ENCODE measurements at places on chromosomes 6 and 20.
A peak's percentile ranks its signal among the peaks of the same experiment; 100 is the strongest.

DNA sequence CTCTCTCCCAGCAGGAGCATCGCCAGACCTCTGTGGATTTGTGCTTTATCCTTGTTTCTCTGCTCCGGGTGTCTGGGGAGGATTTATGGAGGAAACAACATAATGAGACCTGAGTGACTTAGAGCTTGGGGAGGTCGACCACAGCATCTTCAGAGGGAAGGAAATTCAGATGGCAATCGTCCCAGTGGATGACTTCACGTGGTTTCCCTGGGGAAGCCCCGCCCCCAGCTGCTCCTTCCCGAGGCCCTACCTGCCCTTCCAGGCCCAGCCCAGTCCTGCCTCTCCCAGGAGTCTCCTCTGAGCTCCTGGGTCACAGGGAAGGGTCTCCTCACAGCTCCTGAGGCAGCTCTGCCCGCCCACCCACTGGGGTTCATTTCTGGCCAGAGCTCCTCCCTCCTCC is 430.3 kb upstream of the SULF2 start:
- no peak overlapping the region for H3K27ac ChIP-seq
- DNase-seq, result peak; percentile 22
- no peaks in the 10 kb centered on the region for H3K4me1 ChIP-seq
- H3K27me3 ChIP-seq, result no peaks in the 10 kb centered on the region
- H3K36me3 ChIP-seq, result no peaks in the 10 kb centered on the region

- peaks cover 56% of the 10 kb centered on the region for H3K27me3 ChIP-seq
- H3K27ac ChIP-seq, result no peak overlapping the region
- peaks cover 14% of the 10 kb centered on the region for H3K4me1 ChIP-seq
- no peak for DNase-seq
Observed at GRCh38 chr20:45097485-45098102, 3.3 kb downstream of the KCNS1 start.

GRCh38 chr20:15556869-15557268 is 1016.4 kb downstream of the KIF16B start:
- no peaks in the 10 kb centered on the region for H3K4me1 ChIP-seq
- no peak overlapping the region for H3K27ac ChIP-seq
- H3K27me3 ChIP-seq, result no peaks in the 10 kb centered on the region
- no peak for DNase-seq

DNA sequence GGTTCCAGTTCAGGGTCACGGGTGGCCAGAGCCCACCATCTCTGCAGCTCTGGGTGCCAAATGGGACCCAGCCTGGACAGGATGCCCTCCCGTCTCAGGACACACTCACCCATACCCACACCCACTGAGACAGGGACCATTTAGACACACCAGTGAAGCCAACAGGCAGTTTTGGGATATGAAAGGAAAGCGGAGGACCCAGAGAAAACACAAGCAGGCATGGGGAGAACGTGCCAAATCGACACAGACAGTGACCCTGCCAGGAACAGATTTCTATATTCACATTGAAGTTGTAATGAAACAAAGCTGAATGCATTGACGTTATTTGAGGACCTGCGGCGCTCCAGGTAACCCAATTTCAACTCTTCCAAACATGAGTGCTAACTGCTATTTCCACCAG is 164.5 kb downstream of the DOK5 start:
- H3K4me1 ChIP-seq, result no peaks in the 10 kb centered on the region
- DNase-seq, result no peak
- no peaks in the 10 kb centered on the region for H3K36me3 ChIP-seq
- no peaks in the 10 kb centered on the region for H3K27me3 ChIP-seq
- H3K27ac ChIP-seq, result no peak overlapping the region

- H3K36me3 ChIP-seq, result no peaks in the 10 kb centered on the region
- no peaks in the 10 kb centered on the region for H3K4me1 ChIP-seq
- H3K4me3 ChIP-seq, result no peak overlapping the region
- peak; percentile 74 for DNase-seq
Observed at GRCh38 chr6:111642463-111643158, 36.9 kb upstream of the TRAF3IP2 start.

- H3K4me1 ChIP-seq, result no peaks in the 10 kb centered on the region
- H3K27ac ChIP-seq, result peak overlapping the region; percentile 40
- peaks cover 3% of the 10 kb centered on the region for H3K27me3 ChIP-seq
- H3K36me3 ChIP-seq, result no peaks in the 10 kb centered on the region
Observed at GRCh38 chr6:168607272-168608112, 166.5 kb downstream of the SMOC2 start.

GRCh38 chr6:108961985-108962384 is 113.8 kb downstream of the ARMC2 start:
- no peak overlapping the region for H3K27ac ChIP-seq
- H3K27me3 ChIP-seq, result no peaks in the 10 kb centered on the region
- no peak overlapping the region for H3K4me3 ChIP-seq
- DNase-seq, result no peak
- no peaks in the 10 kb centered on the region for H3K36me3 ChIP-seq

DNA sequence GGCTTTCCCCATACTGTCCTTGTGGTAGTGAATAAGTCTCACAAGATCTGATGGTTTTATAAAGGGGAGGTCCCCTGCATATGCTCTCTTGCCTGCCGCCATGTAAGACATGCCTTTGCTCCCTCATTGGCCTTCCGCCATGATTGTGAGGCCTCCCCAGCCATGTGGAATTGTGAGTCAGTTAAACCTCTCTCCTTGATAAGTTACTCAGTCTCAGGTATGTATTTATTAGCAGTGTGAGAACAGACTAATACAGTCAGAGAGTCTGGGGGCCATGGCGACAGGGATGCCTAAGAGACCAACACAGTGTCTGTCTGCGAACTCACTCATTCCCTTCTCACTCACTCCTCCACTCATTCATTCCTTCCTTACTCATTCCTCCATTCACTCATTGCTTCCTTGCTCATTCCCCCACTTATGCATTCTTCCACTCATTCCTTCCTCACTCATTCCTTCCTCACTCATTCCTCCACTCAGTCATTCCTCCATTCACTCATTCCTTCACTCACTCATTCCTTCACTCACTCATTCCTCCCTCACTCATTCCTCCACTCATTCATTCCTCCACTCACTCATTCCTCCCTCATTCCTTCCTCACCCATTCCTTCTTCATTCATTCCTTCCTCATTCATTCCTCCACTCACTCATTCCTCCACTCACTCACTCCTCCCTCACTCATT is 137.5 kb upstream of the AGPAT4 start:
- H3K4me1 ChIP-seq, result no peaks in the 10 kb centered on the region
- no peaks in the 10 kb centered on the region for H3K27me3 ChIP-seq
- H3K36me3 ChIP-seq, result no peaks in the 10 kb centered on the region
- no peak overlapping the region for H3K27ac ChIP-seq
- DNase-seq, result no peak

DNA sequence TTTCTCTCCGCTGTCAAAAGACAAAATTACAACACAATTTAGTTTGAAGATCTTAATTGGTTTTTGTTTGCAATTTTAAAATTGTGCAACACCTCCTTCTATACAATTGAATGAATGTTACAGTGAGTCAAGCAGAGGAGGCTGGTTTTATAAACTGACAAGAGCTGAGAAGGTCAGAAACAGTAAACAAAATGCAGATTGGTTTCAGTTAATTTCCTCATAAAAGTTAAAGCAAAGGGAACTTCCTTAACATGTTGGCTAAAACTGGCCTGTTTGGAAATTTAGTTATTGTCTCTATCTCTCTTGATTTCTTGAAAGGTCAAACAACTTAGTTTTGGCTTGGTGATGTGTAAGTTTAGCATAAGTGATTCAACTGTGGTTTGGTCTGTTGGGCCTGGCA is 22.2 kb downstream of the KHDC1L start:
- no peaks in the 10 kb centered on the region for H3K27me3 ChIP-seq
- H3K27ac ChIP-seq, result no peak overlapping the region
- no peak for DNase-seq
- no peak overlapping the region for H3K4me3 ChIP-seq
- no peaks in the 10 kb centered on the region for H3K4me1 ChIP-seq
- H3K36me3 ChIP-seq, result no peaks in the 10 kb centered on the region

GRCh38 chr6:73579851-73580246 is 59.0 kb upstream of the EEF1A1 start:
- peaks cover 27% of the 10 kb centered on the region for H3K4me1 ChIP-seq
- H3K27me3 ChIP-seq, result no peaks in the 10 kb centered on the region
- H3K27ac ChIP-seq, result peak overlapping the region; percentile 91
- H3K36me3 ChIP-seq, result no peaks in the 10 kb centered on the region
- peak; percentile 91 for DNase-seq

GRCh38 chr6:134317471-134318131 is at the start of gene SGK1:
Gene SGK1, minus strand, starts transcription at chr6:134318112. Its CDS starts 652 bp downstream, at chr6:134317460.
- peak; percentile 40 for DNase-seq
- H3K4me3 ChIP-seq, result peak within 1 kb of the TSS; percentile 29
- H3K36me3 ChIP-seq, result no peaks in the 10 kb centered on the region
- H3K4me1 ChIP-seq, result no peaks in the 10 kb centered on the region

DNA sequence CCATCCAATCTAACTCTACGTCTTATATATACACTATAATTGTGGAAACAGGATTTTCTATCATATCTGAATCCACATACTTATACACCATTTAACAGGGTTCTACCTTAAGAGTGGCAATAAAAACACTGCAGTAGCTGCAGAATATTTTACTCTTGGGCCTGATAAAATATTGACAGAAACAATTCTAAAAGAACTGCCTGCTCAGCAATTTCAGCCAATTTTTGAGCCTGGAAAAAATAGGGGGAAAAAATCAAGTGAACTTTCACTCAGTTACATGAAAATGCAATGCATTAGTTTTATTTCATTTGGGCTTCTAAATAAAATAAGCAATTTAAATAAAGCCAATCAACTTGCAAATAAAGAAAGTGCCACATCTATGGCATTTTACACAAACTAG is 246.5 kb upstream of the RUNX2 start:
- DNase-seq, result no peak
- H3K4me3 ChIP-seq, result no peak overlapping the region
- H3K4me1 ChIP-seq, result no peaks in the 10 kb centered on the region
- H3K27me3 ChIP-seq, result no peaks in the 10 kb centered on the region

DNA sequence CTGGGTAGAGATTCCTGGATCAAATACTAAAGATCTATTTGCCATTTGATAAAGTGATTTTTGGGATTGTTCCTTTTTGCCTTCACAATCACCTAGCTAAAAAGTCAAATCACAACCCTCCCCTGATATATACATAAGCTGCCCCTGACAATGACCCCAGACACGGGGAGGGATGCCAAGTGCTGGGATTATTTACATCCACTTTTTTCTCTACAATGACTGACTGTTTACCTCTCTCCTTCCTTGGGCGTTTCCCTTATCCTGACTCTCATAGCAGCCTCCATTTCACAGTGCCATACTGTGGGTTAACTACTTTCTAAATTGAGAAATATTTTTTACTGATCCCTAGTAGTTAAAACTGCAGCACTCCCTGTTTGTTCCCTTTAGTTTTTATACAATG is 150.8 kb upstream of the TMEM170B start:
- no peaks in the 10 kb centered on the region for H3K27me3 ChIP-seq
- no peak overlapping the region for H3K27ac ChIP-seq
- H3K36me3 ChIP-seq, result no peaks in the 10 kb centered on the region

DNA sequence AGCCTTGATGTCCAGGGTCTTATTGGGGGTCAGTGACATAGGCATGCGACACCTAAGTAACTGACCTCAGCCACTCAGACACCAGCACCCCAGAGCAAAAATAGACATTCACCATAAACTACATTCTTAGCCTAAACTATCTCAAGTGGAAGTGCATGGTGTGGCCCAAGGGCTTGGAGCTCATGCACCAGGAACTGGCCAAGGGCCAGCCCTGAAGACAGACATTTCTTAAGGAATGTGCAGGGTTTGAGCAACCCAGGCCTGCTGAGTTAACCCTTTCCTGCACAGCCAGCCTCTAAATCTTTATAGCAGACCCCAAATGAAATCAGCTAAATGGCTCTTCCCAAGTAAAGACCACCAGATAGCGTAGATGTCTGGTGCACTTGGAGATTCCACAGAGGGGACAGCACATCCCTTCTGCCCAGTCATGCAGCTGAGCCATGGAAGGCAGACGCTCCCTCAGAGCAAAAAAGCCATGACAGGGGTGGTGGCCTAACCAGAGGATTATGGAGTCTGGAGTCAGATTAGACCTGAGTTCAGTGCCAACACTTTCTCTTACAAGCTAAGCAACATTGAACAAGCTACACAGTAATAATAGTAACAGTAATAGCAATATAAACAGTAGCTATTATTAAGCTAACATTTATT is 222.6 kb downstream of the ZMYND8 start:
- no peak overlapping the region for H3K27ac ChIP-seq
- DNase-seq, result peak; percentile 86
- H3K4me3 ChIP-seq, result no peak overlapping the region
- peaks cover 2% of the 10 kb centered on the region for H3K27me3 ChIP-seq
- no peaks in the 10 kb centered on the region for H3K4me1 ChIP-seq

- no peaks in the 10 kb centered on the region for H3K36me3 ChIP-seq
- H3K4me3 ChIP-seq, result peak overlapping the region; percentile 6
- H3K27me3 ChIP-seq, result peaks cover 2% of the 10 kb centered on the region
- no peak for DNase-seq
- H3K4me1 ChIP-seq, result peaks cover 56% of the 10 kb centered on the region
Observed at GRCh38 chr20:57265997-57266290, 497 bp downstream of the BMP7 start.

DNA sequence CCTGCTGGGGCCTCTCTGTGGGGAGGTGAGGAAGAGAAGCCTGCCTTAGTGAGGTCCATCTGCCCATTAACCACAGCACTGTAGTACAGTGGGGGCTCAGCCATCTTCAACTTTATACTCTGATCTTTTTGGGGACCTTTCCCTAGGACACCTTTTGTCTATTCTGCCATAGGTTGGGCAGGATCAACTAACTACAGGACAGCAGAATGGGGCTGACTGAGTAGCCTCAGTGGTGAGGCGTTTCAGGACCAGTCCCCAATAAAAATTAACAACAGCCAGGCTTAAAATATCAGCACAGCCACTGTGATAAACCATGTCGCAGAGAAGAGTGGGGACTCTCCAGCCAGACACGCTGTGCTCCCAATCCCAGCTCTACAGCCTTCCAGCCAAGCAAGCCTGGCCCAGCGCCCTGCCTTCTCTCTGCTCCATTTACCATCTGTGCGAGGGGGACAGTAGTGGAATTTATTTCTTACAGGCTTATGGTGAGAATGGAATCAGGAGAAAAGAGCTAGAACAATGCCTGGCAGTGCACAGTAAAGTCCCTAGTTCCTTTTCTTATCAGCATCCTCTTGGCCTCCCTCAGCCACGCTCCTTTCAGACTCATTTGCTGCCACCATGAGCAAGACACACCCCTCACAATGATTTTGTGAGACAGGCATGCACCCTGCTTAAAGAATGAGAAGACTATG is 75.5 kb downstream of the SLC22A23 start:
- peak; percentile 70 for DNase-seq
- H3K4me3 ChIP-seq, result no peak overlapping the region
- no peak overlapping the region for H3K27ac ChIP-seq
- H3K27me3 ChIP-seq, result no peaks in the 10 kb centered on the region
- H3K4me1 ChIP-seq, result peaks cover 24% of the 10 kb centered on the region
- no peaks in the 10 kb centered on the region for H3K36me3 ChIP-seq

All from lung (tissue), 17 donors.